ENCODE measurements at places on chromosomes 6 and 20.

DNA sequence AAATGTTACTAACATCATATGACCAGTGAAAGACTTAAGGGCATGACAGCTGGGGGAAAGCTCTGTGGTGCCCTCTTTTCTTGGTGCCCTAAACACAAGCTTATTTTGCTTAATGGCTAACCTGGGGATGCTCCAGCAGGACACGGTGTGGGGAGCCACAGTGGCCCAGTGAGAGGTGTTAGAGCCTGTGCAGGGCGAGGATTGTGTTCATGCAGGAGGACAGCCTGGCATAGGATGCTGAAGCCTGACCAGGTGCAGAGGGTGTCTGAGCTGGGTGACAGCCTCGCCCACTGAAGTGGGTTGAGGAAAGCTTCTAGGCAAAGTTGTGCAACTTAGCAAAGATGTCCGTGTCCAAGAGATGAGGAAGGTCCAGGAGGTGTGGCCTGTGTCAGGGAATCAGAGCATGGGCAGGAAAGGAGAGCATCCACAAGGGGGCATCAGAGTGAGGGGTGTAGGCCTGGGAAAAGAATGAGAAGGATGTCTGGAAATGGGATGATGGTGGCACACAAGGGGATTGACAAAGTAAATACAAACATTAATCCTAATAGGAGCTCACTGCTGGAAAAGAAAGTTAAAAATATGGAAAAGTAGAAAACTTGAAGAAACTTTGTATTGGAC is 33.9 kb downstream of the SLC17A4 start:
- DNase-seq = no peak

DNA sequence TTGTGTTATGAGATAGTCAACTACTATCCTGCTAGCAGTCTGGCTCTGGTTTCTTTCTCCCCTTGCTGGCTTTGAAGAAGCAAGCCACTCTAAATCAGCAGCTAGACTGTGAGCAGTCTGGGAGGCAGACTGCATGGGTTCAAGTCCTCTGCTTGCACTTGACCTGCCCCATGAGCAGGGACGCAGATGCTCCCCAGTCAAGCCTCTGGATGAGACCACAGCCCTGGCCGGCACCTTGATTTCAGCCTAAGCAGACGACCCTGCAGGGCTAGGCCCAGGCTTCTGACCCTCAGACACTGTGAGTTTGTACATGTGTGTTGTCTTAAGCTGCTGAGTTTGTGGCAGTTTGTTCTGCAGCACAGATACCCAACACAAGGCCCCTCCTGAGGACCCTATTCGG is 105.8 kb downstream of the SULF2 start:
- no peak for DNase-seq

- DNase-seq = no peak
Measured at GRCh38 chr20:63657260-63657936, 714 bp upstream of the RTEL1 start.

DNA sequence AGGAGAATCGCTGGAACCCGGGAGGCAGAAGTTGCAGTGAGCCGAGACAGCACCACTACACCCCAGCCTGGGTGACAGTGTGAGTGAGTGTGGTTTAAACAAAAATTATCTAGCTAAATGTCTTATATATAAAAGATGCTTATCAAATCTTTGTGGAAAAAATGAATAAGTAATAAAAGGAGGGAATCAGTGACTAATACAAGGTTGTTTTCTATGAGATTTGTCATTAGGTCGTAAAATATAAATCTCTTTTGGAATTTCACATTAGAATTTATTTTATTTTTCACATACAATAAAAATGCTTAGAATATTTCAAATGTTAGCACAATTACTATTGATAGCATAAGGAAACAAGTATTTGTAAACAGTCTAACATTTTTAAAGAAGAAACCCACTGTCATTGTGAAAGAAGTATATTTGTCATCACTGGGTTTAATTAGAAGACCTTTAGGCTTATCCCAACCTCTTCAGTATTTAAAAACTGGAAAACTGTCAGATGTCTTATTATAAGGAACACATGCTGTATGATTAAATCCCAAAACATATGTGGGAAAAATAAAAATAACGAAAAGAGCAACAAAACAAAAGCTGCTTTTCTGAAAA is 47.1 kb downstream of the ASCC3 start:
- no peak for DNase-seq

GRCh38 chr6:109580519-109580918 is 97.5 kb upstream of the ZBTB24 start:
- DNase-seq = peak; percentile 13

DNA sequence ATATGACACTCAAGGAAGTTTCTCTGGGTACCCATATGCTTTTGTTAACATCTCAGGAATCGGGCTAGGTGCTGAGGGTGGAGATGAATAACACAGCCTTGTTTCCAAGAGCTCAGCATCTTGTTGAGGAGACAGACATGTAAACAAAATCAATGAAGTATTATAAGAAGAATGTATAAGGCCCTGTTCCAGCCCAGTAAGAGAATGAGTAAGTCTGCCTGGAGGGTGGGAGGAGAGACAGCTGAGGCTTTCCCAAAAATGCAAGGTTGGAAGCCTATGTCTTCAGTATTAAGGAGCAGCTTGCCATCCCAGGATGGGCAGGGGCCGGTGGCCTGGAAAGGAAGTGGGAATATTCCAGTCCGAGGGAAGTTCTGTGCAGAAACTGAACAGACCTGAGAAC is 615.3 kb upstream of the BTBD3 start:
- DNase-seq = no peak

GRCh38 chr20:7853493-7853892 is 86.8 kb downstream of the HAO1 start:
- DNase-seq = no peak

DNA sequence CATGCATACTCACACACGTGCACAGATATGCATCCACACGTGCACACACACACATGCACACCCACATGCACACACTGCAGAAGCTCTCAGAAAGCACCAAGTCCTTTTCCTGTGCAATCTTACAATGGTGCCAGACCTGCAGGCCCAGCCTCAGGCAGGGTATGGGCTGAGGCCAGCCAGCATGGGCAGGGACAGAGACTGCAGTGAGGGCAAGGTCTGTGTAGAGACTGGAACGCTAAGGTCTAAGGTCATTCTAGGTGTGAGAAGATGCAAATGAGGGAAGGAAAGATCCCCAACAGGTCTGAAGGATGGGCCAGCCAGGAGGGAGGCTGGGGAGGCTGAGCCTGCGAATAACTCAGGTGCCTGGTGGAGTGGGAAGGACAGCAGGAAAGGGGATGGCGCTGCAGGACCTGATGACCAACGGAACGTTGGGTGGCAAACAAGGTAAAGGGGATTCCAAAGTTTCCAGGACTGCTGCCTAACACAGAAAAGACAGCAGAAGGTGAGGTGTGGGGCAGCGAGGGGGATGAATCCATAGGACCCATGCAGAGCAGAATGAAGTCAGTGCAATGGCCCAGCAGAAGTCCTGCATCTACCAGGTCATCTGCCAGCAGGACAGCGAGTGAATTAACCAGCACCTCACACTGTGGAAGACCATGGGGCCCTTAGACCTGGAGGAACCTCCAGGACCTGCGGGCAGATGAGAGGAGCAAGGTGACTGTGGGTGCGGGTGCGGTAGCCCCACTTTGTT is 67.0 kb downstream of the ABHD12 start:
- no peak for DNase-seq

DNA sequence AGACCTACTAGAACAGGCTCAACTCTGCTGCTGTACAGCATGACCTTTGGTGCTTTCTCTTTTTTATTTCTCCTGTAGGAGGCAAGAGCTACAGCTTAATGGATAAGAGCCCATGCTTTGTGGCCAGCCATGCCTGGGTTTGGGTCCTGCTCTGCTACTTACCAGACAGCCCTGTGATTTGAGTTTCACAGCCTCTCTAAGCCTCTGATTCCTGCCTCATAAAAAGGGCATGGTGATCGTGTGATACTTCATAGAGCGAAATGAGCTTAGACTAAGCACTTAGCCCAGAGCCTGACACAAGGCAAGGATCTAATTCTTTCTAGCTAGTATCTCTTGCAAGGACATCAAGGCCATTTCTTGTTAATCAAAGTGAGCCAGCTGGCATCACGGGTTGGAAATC is 19.3 kb upstream of the PDE7B start:
- no peak for DNase-seq

All from smooth muscle cell of the brain vasculature (primary cell).